ENCODE measurements at places on chromosomes 11 and 22. TPM values are rescaled to one million over a fixed set of nuclear protein-coding genes. Genes with fewer than 3 reads are reported as not detected.

GRIA4 gene
- total RNA-seq = not detected

JOSD1 gene
- total RNA-seq = 33.3 TPM

OSM gene
- not detected for total RNA-seq

SLN gene
- not detected for total RNA-seq

BAIAP2L2 gene
- total RNA-seq = 0.55 TPM

RASD2 gene
- not detected for total RNA-seq

PRODH gene
- 3.2 TPM for total RNA-seq

RAB36 gene
- total RNA-seq = 3.3 TPM

TECTA gene
- 0.37 TPM for total RNA-seq

RIMBP3B gene
- total RNA-seq = 0.34 TPM

SYT9 gene
- total RNA-seq = 2.0 TPM

SYCE3 gene
- not detected for total RNA-seq

PSMD13 gene
- total RNA-seq = 208 TPM

TRIM51 gene
- total RNA-seq = not detected

CELSR1 gene
- 5.5 TPM for total RNA-seq

PGA5 gene
- not detected for total RNA-seq

C22orf31 gene
- not detected for total RNA-seq

DNA sequence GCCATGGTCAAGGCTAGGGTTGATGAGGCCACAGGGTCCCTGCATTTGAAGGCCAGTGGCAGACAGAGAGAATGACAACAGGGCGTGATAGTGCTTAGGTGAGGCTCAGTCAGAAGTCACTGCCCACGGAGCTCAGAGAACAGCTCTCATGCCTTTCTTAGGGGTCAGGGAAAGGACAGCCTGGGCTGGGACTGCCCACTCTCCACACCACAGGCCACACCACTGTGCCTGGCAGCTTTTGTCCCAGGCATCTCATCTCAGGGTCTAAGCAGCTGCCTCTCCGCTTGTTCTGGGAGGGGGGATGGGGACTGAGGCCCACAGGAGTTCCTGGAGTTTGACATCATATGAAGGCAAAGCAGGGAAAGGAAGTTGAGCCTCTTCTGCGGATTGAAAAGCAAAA, 150.2 kb upstream of the B3GAT1 start:
- no peak for DNase-seq

- peak; percentile 76 for DNase-seq
Measured at GRCh38 chr11:94302776-94303175, 1.6 kb upstream of the IZUMO1R start.

- DNase-seq = no peak
Measured at GRCh38 chr22:45916515-45916914, 60.4 kb downstream of the WNT7B start.

- DNase-seq = peak; percentile 89
Measured at GRCh38 chr11:60919956-60920355, 4.3 kb upstream of the TMEM132A start.

- no peak for DNase-seq
Measured at GRCh38 chr11:2742201-2742600, 42.4 kb upstream of the KCNQ1OT1 start.

DNA sequence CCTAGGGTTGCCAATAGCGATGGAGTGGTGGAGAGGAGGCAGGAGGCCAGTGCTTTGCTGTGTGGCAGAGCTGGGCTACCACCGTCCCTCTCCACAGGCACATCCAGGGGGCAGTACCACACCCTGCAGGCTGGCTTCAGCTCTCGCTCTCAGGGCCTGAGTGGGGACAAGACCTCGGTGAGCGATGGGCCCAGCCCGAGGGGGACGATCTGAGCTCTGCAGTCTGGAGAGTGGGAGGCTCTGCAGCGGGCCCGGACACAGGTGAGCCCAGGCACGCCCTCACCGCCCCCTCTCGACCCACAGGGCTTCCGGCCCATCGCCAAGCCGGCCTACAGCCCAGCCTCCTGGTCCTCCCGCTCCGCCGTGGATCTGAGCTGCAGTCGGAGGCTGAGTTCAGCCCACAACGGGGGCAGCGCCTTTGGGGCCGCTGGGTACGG, 2.5 kb downstream of the PKP3 start:
- peak; percentile 22 for DNase-seq

DNA sequence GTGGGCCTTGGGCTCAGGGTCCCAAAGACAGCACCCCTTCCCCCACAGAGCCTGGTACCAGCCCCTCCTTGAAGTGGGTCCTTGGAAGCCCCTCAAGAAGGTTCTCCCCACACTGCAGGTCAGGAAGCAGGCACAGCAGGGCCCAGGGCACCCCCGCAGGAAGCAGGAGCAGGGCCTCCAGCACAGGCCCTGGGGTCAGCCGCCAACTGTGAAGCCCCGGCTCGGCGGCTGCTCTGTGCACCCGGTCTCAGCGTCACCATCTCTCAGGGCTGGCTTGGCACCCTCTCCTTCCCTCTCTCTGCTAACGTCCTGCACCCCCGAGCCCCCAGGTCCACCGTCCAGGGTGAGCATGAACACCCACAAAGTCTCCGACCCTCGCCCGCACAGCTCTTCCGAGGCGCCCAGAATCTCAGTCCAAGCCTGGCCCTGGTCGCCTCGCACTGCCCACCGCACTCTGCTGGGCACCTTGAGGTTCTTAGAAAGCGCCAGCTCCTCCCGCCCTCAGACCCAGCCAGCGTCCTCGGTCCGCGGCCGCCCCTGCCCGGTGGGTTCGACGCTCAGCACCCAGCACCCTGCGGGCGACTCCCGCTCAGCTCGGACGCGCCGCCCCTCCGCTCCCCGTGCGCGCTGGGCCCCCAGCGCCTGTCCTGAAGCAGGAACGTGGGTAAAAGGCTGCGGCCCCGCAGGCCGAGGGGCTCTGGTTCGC, 1.4 kb upstream of the SIGIRR start:
- DNase-seq = no peak

- no peak for DNase-seq
Measured at GRCh38 chr22:25762147-25762546, 20.2 kb downstream of the MYO18B start.

DNA sequence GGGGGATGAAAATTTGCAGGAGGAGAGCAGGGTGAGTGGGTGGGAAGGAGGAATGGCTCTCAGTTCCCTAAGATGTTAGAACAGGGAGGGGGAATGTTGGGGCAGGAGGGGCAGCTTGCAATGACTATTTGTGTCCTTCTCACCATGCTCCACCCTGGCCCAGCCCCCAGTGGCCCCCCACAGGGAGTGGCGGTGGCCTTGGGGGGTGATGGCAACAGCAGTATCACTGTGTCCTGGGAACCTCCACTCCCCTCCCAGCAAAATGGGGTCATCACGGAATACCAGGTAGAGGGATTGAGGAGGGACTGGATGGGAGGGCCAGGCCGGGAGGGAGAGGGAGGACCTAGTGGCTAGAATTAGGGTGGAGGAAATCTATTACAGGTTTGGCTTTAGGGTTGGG, 10.2 kb downstream of the ROBO3 start:
- DNase-seq = no peak

DNA sequence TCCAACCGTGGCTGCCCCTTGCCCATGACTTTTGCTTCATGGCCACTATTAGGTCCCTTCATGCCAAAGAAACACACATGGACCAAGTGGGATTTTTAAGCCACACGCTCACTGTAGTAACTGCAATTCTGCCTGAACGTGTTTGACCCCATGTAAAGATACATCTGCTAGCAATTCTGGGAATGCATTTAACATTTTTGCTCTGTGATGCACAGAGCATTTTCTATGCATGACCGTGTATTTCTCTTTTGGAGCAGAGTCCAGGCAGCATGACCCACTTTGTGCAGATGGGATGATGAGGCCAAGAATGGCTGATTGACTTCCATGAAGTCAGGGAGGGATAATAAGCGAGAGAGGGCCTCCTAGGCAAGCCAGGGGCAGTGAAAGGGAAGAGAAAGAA, 108.5 kb downstream of the TP53I11 start:
- DNase-seq = peak; percentile 82

- DNase-seq = peak; percentile 45
Measured at GRCh38 chr11:9264316-9265210, 587 bp downstream of the DENND5A start.

DNA sequence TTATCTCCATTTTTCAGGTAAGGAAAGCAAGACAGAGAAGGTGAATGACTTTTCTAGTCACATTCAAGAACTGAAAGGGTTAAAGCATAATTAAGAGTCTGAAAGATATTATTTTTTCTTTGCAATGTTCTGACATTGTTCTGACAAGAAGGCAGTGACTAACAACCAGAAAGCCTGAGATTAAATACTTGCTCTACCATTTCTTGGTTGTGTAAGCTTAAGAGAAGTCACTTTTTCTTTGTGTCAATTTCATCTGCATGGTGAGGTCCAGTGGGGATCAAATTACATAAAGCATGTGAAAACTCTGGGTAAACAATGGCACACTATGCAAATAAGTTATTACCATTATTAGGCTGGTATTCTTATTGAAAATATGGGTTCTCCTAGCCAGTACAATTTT, 73.7 kb downstream of the PHF21A start:
- DNase-seq = no peak

DNA sequence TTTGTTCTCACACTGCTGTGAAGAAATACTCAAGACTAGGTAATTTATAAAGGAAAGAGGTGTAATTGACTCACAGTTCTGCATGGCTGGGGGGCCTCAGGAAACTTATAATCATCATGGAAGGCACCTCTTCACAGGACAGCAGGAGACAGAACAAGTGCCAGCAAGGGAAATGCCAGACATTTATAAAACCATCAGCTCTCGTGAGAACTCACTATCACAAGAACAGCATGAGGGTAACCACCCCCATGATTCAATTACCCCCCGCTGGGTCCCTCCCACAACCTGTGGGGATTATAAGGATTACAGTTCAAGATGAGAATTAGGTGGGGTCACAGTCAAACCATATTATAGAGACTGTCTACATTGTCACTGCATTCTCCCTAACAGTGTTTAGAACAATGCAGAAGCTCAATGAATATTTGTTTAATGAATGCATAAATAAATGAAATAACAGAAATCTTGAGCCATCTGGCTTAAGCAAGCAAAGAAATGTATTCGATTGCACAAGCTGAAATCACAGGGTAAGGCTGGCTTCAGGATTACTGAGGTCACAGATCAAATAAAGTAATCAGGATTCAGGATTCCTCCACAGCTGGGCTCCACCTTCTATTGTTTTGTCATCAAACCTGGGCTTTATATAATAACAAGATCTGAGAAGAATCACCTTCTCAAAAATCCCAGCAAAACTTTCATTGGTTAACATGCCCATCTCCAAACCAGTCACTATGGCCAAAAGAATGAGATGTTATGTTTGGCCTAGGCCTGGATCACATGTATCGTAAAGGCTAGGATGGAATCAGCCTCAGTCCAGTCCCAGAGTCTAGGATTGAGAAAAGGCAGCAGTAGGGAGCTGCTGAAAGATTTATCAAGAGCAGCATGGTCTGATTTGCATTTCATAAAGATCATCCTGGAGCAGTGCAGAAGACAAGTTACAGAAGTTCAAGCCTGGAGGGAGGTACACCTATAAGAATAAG, 137.8 kb upstream of the UBASH3B start:
- no peak for DNase-seq

- DNase-seq = peak; percentile 40
Measured at GRCh38 chr22:33018232-33018864, 39.8 kb downstream of the SYN3 start.

GRCh38 chr11:3123305-3123704, 41.8 kb downstream of the OSBPL5 start:
- DNase-seq = peak; percentile 80

DNA sequence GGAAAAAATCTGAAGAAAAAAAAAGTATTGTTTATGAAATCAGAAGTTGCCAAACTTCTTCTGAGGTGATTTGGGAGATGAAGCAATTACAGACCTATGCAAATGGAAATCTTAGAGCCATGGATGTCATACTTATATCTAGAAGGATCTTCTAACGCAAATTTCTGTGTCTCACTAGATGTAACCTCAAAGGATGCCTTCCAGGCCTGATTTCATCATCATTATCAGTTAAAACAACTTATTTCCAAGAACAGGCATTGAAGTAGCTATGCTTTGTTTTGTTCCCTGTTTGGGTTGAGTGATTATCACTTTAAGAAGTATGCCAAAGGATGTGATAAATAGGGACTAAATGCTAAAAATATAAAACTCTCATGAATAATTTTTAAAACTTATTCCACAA, 43.9 kb upstream of the ANGPTL5 start:
- no peak for DNase-seq

GRCh38 chr11:8617063-8617462, 23.0 kb upstream of the STK33 start:
- no peak for DNase-seq

- DNase-seq = no peak
Measured at GRCh38 chr22:29904020-29904419, 21.0 kb downstream of the MTMR3 start.

DNA sequence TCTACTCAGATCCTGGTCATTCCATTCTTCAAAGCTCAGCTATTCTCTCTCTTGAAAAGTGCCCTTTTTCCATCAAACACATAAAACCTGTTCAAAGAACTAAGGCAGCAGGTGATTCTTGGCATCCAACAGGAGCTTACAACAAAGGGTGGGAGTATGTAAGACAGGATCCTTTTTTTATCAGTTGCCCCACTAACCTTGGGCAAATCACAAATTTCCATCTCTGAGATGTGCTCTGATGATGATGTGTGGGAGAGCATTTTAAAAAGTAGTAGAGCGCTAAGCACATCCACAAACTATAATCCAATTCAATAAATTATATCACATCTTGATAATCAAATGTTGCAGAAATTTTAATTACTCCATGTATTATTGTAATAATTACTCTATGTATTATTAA, 53.7 kb upstream of the FDX1 start:
- DNase-seq = no peak

- DNase-seq = no peak
Measured at GRCh38 chr11:28521075-28521474, 412.9 kb downstream of the METTL15 start.

DNA sequence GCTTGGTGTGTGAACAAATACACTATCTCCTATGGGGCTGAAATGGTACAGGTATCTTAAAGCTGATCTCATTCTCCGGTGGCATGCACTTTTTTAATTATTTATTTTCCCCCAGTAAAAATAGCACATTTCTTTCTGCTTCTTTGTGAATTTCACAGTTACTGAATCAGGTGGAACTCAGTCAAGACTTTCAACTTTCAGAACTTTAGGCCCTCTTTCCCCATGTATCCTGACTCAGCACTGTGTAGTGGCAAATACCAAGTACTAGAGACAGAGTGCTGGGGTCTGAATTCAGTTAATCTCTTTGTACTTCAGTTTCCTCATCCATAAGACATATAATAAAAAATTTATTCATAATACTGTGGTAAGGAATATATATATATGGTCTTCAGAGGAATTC, 223.9 kb downstream of the CSNK2A3 start:
- no peak for DNase-seq

- peak; percentile 31 for DNase-seq
Measured at GRCh38 chr11:2891326-2892214, 6.0 kb upstream of the CDKN1C start.

GRCh38 chr11:65915821-65916251, 3.0 kb downstream of the C11orf68 start:
- DNase-seq = peak; percentile 65

DNA sequence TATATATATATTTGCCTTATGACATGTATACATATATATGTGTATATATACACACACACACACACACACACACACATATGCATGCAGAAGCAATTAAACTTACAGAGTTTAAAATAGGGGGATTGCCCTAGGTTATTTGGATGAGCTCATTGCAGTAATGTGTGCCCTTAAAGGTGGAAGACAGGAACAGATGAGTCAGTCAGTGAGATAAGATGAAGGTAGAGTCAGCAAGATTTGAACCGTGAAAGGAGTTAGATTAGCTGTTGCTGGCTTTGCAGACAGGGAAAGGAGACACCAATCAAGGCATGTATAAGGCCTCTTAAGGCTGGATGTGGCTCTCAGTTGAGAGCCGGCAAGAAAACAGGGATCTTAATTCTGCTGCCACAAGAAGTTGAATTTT, 902.4 kb upstream of the RAG2 start:
- DNase-seq = no peak

Data from G401 (cell line).